ENCODE measurements at places on chromosomes 1 and 21.
A peak's percentile ranks its signal among the peaks of the same experiment; 100 is the strongest.

DNA sequence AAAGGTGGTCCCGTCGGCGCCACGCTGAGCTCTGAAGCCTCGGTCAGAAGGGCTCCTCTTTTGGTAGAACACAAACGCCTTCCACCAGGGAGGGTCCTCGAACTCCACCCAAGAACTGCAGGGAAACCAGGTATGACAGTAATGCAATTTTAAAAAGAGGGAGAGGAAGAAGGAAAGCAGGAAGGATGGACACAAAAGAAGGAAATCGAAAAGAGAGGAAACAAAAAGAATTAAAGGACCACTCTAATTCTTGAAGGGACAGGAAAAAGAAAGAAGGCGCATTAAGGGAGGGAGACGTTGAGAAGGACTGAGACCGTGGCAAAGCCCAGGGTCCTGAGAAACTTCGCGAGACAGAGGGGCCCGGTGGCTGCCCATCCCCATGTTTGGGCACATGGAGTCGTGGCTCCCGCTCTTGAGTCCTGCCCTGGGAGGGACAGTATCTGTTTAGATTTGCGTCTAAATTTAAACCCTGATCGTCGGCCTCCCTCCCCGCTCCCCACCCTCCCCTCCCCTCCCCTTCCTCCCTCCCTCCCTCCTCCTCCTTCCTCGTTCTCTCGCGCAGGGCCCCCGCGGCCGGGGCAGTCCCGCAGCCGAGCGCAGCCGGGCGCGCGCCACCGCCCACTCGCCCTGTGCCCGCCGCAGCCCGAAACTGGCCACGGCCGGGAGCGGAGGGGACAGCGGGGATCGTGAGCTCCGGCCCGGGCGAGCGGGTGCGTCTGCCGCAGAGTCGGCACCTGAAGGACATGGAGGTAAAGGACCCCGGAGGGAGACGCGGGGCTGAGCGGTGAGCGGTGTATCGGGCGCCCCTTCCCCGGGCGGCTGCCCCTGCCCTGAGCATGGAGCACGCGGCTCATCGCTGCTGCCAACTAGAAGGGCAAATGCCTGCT, at the start of gene RCSD1:
Gene RCSD1 (plus strand): TSS at position 552 of the 887 bp plus-strand sequence. CDS start 192 bp downstream, at position 744.
- peak; percentile 83 for DNase-seq

DNA sequence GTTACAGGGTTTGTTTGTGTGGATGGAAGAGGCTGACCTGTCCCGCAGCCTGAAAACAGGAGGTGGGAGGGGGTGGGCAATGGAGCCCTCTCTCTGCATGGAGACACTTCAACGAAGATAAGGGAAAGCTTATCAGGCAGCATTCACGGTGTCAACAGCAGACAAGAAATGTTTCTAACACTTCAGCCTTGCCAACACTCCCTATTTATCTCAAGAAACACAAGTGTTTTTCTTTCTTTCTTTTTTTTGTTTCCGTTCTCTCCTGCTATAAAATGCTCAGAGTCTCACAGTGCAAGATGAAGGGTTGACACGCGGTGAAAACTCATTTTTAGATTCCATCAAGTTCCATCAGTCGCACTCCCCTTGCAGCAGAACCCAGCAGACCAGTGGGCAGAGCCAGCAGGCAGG, 594.4 kb downstream of the MATN1 start:
- DNase-seq: peak; percentile 83

- DNase-seq: no peak
Observed at GRCh38 chr1:213779228-213779627, 208.5 kb upstream of the PROX1 start.

DNA sequence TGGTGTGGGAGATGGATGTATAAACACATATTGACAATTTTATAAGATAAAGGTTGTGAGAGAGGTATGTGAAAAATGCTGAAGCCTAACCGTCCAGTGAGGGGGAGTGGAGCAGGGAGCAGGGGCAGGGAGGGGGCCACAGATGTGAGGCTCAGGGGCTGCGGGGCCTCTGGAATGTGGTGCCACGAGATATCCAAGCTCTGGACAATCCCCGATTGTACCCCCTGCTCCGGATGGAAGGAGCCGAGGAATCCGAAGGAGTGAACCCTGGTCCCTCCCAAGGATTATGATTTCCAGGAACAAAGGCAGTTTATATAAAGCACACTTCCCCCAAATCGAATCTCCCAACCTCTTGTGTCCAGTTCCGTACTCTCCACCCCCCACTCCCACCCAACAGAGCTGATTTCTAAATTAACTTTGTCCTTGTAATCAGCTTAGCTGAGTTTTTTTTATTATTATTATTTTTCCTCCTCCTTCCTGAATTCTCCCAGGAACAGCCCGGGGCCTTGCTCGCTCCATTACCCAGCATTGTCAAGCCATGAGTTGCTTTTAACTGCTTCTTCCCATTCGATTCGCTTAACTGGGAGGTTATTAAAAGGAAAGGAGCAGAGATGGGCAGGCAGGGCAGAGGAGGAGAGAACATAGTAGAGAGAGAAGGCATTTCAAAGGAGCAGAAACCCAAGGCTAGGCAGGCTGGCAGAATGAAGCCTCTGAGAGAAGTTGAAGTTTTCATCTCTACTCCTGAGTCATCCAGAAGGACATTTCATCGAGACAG, 9.4 kb downstream of the KIRREL1 start:
- DNase-seq: no peak

DNA sequence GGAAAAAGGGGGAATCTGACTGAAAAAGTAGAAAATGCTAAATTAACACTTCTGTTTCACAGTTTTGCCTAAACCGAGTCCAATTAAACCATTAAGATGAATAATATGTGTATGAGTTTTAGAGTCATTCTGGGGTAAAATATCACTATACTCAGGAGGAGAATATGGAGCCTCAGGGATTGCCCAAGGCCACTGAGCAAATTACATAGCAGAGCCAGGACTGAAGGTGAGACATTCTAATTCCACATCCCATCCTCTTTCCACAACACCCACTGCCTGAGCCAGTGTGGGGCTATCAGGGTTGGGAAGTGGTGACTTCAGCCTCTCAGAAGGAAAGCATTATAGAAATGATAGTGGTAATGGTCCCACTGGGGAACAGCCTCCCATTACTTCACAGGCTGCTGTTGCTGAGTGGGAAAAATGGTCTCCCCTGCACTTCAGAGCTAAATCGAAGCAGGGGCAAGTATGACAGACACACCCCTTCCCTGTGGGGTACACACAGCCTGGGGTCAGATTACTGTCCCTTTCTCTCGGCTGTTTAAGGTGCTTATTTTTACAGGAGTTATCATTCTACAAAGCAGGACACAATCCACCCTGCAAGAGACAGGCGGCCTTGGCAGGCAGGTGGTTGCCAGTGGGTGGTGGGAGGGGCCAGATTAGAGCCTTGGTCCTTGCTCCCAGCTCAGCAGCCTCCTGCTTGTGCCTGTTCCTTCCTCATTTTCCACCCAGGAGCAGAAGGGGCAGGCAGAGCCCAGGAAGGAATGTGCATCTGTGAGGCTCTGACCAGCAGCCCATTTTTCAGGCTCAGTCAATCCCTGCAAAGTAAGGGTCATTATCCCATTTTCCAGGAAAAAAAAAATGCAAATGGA, 9.5 kb upstream of the BCAR3 start:
- no peak for DNase-seq

DNA sequence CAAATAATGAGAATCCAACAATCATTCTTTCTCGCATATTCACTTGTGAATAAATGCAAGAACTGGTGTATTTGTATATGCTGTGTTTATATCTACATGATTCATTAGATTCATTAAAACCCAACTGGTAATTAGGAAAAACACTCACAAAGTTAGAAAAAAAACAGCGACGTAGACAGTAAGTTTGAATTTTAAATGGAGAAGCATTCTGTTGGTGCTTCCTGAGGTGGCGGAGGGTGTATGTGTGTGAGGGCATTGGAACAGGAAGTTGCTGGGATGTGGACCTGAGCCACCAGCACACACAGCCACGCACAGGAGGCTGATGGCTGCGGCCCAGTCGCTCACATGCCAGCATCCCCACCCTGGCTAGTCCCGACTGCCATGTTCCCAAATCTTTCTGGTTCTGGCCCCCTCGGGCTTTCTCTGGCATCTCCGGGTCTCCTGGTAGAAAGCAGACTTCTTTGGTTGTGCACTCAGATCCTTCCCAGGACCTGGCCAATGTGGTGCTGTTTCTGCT, 121.6 kb upstream of the IRF2BP2 start:
- peak; percentile 69 for DNase-seq

Measured in hematopoietic multipotent progenitor cell treated with erythropoietin and hydrocortisone succinate and interleukin-3 and kit ligand, for 4 days (in vitro differentiated cells).